ENCODE measurements at places on chromosomes 1 and 21.
A peak's percentile ranks its signal among the peaks of the same experiment; 100 is the strongest.

GRCh38 chr1:229094476-229095311, 176.2 kb upstream of the RAB4A start:
- DNase-seq: peak; percentile 81

GRCh38 chr1:246597340-246597739, 31.1 kb downstream of the CNST start:
- peak; percentile 68 for DNase-seq

- DNase-seq: peak; percentile 33
Measured at GRCh38 chr1:172041742-172042141, 200.4 kb downstream of the DNM3 start.

- no peak for DNase-seq
Measured at GRCh38 chr1:100051893-100052292, 80.8 kb downstream of the SASS6 start.

GRCh38 chr1:115924770-115925169, 51.5 kb upstream of the SLC22A15 start:
- no peak for DNase-seq

DNA sequence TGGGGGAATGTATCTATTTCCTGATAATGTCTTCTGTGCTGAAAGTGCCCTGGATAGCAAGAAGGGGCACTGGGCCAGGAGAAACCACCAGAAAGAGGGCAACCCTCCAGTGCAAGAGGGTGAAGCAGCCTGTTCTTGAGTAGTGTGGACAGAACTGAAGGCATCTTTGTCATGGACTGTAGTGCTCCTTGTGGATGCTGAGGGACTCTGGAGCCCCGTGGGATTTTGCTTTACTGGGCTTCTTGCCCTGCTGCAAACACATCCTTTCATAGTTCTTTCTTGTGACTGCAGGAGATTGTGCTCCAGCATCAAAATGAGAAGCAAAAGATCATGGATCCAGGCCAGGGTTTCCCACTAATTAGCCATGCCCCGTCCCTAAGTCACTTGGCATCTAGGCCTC, 300.6 kb downstream of the ZNF326 start:
- DNase-seq: no peak

DNA sequence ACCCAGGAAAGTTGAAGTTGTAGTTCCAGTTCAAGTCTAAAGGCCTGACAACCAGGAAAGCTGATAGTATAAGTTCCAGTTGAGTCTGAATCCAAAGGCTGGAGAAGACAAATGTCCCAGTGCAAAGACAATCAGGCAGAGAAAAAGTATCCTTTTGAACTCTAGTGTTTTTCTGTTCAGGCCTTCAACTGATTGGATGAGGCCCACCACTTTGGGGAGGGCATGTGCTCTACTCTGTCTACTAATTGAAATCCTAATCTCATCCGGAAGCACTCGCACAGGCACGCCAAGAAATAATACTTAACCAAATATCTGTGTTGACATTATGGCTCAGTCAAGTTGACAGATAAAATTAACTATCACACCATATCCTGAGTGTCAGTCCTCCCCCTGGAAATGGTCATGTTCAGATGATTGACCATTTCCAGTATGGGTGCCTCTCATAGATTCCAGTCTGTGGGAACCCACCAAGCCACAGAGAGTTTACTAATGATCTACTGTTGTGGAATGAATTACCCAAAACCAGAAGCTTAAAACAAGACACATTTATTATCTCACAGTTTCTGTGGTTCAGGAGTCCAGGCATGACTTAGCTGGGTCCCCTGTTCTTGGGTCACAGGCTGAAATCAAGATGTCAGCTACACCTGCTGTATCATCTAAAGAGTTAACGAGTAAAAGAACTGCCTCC, 296.3 kb upstream of the ZP4 start:
- no peak for DNase-seq

DNA sequence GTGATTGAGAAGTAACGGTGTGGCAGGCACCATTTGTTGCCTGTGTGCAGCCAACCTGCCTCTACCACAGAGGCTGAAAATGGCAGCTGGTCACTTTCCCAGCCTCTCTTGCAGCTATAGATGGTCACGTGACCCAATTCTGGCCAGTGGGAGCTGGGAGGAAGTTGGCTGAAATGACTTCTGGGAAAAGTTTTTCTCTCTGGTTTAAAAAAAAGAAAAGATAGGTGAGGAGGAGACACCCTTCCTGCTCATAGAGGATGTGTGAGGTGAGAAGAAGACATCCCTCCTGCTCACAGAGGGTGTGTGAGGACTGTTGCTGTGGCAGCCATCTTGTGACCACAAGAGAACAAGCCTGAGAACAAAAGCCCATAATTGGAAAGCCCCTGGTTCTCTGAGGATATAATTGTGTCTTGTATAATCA, 122.8 kb downstream of the SYF2 start:
- DNase-seq: no peak

GRCh38 chr1:247459507-247459906, 1.6 kb upstream of the OR2B11 start:
- DNase-seq: no peak

DNA sequence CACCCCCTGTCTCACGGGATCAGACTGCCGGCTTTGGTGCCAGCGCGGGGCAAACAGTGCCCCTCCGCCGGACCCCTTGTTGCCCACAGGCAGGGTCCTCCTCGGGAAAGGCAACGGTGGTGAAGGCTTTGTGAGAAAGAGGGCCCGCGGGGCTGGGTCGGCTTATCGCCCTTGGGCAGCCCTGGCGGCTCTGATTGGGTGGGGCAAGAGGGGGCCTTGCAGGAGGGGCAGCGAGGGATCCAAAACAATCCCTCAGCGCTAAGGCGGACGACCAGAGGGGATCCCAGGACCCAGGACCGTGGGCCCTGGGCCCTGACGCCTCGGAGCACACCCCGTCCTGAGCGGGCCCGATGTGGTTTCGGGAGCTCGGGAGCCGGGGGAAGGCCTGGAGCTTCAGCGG, 3.9 kb upstream of the ZNF678 start:
- DNase-seq: no peak

GRCh38 chr1:204296431-204296988, 63.2 kb downstream of the PLEKHA6 start:
- peak; percentile 83 for DNase-seq

DNA sequence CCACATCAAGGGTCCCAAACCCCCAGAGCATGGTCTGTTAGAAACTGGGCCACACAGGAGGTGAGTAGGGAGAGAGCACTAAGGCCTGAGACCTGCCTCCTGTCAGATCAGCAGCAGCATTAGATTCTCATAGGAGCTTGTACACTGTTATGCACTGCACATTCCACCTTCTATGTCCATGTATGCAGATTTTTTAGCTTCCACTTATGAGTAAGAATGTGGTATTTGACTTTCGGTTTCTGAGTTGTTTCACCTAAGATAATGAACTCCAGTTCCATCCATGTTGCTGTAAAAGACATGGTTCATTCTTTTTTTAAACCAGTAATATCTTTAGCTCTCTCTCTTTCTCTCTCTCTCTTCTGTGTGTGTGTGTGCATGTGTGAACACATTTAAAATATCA, 663 bp upstream of the GBP6 start:
- DNase-seq: peak; percentile 46

- no peak for DNase-seq
Measured at GRCh38 chr1:117178756-117179155, 32.0 kb downstream of the VTCN1 start.
